ENCODE measurements at places on chromosomes 5 and 9.

GRCh38 chr9:75197561-75197960 lies 109.2 kb downstream of the OSTF1 start:
- no peak for DNase-seq

GRCh38 chr9:720239-720881 lies 121.1 kb upstream of the DMRT1 start:
- no peak for DNase-seq

- DNase-seq = no peak
Measured at GRCh38 chr9:127423476-127423933, 677 bp upstream of the ZNF79 start.

DNA sequence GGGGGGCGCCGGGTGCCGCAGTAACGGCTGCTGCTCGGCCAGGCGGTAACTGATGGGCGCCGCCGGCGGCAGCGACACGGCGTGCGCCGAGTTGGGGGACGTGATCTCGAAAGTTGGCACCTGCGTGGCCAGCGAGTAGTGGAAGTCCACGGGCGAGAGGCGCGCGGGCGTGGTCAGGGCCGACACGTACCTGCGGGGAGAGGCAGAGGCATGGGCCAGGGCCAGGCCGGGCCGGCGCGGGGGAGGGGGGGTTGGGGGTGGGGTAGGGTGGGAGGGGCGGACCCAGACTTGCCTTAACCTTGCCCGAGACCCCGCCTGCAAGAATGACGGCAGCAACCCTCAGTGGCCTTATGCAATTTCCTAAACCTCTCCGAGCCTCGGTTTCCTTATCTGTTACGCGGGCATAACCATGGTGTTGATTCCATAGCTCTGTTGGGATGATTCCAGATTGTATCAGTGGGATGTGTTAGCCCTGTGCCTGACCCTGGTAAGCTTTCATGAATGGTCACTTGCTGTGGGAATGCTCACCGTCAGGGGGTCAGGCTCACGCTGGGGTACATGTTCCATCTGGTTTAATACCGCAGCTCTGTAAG lies 53.0 kb downstream of the PSD2 start:
- no peak for DNase-seq

GRCh38 chr5:139709582-139710318 lies 61.6 kb downstream of the CXXC5 start:
- no peak for DNase-seq

DNA sequence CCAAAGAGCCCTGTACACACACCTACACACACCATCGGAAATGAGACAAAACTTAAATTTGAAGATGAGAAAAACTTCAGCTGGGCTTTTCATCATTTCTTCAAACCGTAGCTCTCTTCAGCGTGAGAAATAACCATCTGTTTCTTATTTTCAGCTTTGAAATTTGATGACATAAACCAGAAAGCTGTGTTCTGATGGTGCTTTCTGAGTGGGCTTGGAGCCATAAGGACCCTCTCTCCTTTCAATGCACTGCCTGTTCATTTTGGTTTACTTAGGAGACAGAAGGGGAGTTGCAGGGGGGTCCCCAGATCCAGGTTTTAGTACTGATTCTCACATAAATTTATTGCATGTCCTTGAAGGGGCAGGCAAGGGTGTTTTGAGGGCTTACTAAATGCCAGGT lies 9.5 kb downstream of the FBXO10 start:
- DNase-seq = no peak

GRCh38 chr9:78831726-78832125 lies 534.8 kb downstream of the PSAT1 start:
- DNase-seq = no peak

GRCh38 chr5:90565491-90565890 lies 6.9 kb downstream of the ADGRV1 start:
- no peak for DNase-seq

DNA sequence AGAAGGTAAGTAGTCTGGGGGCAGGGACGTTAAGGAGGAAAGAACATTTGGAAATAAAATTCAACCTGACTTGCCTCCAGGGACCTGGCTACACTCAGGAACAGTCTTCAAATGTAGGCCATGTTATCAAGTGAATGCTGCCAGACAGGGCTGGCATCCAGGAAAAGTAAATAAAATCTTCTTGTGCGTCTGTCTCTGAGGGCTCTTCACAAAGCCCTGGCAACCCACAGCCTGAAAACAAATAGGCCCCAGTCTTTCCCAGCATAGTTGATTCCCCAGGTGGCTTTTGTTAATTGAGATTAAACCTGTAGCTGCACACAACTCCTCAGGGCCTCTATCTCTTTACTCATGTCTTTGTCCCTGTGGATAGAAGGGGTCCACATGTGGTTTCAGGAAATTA lies 55.4 kb downstream of the STK32A start:
- no peak for DNase-seq

DNA sequence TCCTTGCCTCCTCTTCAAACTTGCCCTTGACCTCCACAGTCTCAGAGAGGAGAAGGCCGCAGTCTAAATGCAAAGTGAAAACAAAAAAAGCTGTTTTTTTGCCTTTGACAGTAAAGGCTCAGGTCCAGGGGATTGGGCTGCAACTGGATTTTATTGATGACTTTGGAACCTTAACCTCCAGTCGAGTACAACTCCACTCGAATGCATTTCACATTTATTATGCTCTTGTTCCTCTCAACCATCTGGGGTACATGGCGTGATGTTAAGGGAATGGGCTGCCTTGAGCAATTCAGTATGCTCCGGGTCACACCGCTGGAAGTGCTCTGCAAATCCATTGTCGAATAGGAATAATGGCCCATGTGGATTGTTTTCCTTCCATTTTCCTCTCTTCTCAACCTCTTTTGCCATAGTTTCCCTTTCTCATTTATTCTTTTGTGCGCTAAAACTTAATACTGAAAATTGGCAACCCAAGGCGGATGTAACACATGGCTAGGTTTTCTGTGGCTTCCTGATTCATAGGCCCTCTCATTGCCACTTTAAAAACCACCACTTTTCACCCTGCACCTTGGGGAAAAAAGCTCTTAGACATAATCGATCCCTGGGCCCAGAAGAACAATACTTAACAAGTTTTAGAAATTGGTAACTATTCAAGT lies 34.3 kb downstream of the ITK start:
- no peak for DNase-seq

DNA sequence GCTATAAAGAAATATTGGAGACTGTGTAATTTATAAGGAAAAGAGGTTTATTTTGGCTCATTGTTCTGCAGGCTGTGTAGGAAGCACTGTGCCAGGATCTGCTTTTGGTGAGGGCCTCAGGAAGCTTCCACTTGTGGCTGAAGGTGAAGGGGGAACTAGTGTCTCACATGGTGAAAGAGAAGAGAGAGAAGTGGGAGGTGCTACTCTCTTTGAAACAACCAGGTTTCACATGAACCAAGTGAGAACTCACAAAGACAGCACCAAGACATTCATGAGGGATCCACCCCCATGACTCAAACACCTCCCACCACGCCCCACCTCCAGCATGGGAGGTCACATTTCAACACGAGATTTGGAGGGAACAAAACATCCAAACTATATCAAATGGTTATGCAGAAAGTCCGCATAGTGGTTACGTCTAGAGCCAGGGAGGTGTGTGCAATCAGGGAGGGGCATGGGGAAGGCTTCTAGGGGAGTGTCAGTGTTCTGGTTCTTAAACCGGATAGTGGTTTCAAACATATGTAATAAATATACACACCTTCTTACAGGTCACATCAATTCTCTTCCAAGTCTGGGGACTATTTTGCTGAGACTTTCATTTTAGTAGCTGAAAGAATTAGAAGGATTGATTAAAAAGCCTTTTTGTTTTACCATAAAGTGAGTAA lies 113.0 kb downstream of the TRIO start:
- no peak for DNase-seq

DNA sequence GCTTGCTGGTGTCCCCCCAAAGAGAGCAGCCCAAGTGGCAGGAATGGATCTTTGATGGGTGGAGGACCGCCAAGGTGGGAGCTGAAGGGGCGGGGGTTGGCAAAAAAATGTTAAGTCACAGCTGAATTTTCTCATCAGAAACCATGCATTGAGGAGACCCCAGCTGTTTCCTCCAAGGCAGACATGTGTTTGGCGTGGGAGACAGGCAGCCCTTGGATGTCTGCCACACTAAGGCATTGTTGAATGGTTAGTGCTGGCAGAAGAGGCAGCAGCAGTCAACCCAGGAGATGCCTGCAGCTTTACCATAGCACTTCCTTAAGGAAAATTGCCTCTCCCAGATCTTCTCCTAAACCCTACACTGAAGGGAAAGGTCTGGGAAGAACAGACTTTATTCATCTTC lies 394.9 kb upstream of the CD180 start:
- no peak for DNase-seq

GRCh38 chr5:174991847-174992246 lies 267.5 kb downstream of the MSX2 start:
- no peak for DNase-seq

DNA sequence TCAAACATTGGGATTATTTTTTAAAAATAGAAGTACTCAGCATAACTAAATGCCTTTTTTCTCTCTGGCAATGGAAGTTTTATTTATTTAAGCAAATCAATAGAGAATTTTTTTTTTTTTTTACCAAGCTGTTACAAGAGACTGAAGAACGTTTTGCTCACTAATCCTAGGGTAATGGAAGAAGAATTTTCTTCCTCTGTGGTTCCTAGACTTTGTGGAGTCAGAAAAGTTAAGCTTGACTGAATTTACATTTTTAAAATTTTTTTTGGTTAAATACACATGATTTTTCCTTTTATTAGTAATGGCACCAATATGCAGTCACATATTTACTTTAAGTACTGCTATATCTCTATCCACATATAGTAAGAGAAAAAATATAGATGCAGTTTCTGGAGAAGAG lies 189.8 kb downstream of the PCSK1 start:
- DNase-seq = no peak

GRCh38 chr5:132435886-132436285 lies 54.7 kb downstream of the IRF1 start:
- DNase-seq = no peak

DNA sequence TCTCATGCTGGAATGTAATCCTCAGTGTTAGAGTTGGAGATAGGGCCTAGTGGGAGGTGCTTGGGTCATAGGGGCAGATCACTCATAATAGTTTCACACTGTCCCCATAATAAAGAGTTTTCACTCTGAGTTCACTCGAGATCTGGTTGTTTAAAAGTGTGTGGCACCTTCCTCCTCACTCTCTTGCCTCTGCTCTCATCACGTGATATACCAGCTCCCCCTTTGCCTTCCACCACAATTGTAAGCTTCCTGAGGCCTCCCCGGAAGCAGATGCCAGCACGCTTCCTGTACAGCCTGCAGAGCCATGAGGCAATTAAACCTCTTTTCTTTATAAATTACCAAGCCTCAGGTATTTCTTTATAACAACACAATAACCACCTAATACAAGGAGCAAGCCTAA lies 3.8 kb upstream of the KLHL3 start:
- no peak for DNase-seq

DNA sequence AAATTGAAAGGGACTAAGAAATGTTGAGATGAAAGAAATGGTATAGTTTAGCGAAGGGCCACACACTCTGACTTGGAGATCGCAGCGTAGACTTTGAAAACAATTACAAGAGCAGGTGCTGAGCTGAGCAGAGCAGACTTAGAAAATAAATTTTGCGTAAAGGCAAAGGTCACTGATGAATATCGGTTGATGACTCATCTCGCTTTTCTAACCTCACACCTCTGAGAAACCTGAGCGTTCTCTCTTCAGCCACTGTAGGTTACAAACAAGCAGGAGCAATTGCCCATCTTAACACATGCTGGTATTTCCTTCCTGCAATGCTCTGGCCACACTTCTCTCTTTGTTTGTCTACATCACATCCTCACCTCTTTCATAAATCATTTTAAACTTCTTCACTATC lies 190.6 kb upstream of the C9orf72 start:
- no peak for DNase-seq

DNA sequence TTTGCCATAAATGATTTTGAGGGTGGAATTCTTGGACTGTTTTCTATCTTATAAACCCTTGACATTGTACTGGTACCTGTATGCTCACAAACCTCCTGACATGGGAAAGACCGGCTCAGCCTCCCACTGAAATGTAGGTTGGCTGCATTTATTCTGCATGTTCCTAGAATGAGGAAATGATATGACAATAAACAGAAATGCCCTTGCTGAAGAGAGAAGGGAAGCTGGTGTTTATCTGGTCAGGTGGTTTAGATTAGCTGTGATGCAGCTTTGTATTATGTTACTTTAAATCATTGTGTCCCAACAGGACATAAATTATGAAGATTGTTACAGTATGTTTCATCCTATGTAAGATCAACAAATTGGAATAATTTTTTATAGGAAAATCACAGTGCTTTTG lies 23.1 kb upstream of the CATSPER3 start:
- DNase-seq = no peak

DNA sequence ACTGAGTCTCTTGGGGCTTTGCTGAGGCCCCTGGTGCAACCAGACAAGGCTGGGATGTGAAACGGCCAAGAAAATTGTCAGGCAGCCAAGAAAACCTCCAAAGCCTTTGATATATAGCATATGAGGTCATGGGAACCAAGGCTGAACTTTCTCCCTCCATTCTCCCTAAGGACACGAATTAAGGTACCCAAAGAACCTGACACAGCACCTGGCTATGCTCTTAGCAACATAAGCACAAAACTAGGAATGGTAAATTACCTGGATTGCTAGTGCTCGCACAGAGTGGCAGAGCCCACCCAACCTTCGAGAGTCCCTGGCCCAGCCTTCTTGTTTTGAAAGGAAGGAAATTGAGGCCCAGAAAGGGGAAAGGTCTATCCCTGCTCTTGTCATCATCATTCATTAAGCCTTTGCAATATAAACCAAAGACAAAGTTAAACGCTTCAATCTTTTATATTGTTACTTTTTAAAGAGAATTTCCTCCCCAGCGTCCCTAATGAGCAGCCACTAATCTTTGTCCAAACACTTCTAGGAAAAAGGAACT lies 220.0 kb upstream of the NR4A3 start:
- DNase-seq = no peak

GRCh38 chr9:33159777-33160127 lies 7.4 kb downstream of the B4GALT1 start:
- no peak for DNase-seq

DNA sequence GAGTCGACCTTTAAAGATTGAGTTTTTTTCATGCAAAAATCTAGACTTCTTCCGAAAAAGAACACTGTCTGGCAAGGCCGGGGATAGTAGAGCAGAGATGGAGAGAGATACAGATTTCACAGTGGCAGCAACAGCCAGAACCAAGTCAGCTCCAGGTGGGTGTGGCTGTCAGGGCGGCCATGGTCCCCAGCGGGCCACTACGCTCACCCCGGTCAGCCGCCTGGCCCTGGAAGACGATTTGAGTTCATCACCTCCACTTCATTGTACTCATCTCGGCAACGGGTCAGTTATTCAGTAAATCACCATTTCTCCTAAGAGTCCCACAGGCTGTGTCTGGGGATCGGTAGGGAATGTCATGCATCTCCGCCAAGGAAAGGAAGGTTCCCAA lies 53.0 kb downstream of the ZNF354C start:
- DNase-seq = no peak

GRCh38 chr5:149546974-149547373 lies 4.3 kb downstream of the CSNK1A1 start:
- DNase-seq = no peak

DNA sequence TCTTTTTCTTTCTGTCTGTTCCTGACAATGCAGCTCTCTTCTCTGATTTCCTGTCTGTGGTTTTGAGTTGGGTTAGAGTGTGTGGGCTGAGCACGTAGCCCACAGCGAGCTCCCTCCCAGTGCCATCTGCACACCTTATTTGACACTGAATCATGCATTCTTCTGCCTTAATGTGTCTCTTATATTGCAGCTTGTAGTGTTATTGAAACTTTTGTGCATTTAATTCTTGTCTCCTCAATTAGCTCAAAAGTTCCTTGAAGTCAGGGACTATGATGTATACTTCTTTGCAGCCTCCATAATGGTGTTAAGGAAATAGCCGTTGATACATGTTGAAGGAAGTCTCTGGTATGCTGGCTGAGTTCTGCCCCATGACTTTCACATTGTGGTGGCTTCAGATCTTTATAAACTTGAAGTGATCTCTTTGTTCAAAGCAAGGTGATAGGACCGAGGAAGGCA lies 576.2 kb upstream of the CLINT1 start:
- no peak for DNase-seq

All from thoracic aorta (tissue), 2 donors.